ENCODE measurements at places on chromosomes 11 and 22.

GRCh38 chr11:134916421-134917213 lies 504.6 kb upstream of the B3GAT1 start:
- DNase-seq: no peak

DNA sequence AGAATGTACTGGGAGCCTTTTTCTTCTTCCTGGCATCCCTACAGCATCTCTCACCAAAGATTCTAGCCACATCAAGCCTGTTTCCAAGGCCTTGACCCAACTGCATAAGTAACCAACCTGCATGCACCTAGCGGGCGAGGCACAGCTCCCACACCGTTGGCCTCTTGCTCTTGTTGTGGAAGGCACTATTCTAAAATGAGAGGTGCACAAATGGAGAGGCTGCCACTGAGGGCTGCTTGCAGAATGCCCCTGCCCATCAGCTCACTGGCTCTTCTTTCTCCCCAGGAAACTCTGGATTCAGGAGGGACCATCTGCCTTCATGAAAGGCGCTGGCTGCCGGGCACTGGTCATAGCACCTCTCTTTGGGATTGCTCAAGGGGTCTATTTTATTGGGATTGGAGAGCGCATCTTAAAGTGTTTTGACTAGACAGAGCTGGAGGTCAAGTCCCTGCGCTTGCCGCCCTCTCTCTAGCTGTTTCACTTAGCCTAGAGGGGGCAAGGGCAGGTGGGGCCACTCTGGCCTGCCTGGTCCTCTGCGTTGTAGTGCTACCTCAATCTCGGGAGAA lies 26.6 kb downstream of the SLC25A18 start:
- no peak for DNase-seq

DNA sequence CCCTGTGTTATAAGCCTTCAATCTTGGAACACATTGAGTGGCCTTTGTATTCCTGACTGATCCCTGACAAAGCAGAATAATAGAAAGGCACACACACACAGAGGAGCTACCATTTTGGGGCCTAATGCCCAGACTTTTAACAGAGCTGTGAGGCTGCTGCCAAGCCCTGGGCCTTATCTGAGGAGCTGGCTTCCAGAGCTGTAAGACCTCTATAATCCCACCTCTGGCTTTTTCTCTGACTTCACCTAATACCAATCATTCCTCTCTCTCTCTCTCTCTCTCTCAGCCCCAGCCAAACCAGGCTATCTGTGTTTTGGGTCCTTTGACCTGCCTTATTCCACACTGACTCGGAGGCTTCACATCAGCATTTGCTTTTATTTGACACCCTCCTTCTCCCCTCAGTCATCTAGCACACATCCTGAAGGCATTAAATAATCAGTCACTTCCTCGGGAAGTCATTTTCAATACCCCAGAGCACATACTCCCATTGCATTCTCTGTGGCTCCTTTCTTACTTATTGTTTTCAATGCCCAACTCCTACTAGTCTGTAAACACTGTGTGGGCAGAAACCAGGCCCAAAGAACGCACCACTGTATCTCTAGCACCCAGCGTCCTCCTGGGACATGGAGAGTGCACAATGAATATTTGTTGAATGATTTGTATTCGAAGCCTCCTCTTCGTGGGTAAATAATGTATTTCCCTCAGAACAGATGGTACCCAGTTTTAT lies 21.2 kb upstream of the TRIM44 start:
- no peak for DNase-seq

DNA sequence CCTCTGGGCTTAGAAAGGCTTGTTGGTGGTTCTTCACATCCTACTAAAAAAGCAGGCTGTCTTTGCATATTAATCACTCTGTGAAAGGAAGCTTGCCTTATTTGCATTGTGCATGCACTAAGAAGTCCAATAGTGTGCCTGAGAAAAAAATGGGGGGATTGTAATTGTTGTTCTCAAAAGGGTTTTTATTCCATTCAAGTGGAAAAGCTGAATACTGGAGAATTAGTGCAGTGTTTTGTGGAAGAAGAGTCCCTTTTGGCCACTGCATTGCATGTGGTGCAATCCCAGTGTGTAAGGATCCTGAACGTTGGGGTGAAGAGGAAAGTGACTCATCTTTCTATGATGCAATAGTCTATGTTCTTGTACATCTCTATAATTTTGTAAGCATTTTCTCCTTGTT lies 16.5 kb downstream of the NCAM1 start:
- DNase-seq: no peak

- DNase-seq: no peak
Measured at GRCh38 chr22:41963453-41964111, 5.7 kb upstream of the SEPTIN3 start.

GRCh38 chr11:8282631-8283030 lies 19.0 kb upstream of the LMO1 start:
- DNase-seq: no peak

DNA sequence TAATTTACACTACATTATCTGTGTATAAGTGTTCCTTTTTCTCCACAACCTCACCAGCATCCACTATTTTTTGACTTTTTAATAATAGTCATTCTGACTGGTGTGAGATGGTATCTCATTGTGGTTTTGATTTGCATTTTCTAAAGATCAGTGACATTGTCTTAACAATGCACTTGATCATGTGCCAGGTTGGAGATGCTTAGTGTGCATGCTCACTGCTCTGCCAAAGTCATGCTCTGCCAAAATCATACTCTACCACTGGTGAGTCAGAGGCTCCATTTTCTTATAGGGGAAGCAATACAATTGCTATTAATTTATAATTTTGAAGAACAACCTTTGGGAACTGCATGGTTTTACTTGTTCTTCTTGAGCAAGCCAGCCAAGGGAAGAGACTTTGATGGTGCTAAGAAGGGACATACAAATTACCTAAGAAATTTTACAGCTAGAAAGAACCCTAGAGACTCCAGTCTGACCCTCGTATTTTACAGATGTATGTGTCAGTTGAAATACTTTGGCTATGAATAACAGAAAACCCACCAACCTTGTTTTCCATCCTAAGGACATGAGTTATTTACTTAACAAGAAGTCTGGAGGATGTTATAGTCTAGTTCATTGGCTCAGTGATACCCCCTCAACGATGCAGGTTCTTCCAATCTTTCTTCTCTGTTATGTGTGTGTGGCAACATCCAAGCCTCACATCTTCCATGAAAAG lies 368.9 kb downstream of the DDX10 start:
- DNase-seq: no peak

GRCh38 chr22:23068096-23068831 lies 2.1 kb upstream of the GNAZ start:
- DNase-seq: no peak

GRCh38 chr11:109510316-109510715 lies 88.3 kb downstream of the C11orf87 start:
- DNase-seq: no peak
